Activated naive CD4-positive, alpha-beta T cell (primary cell): ENCODE measurements at places on chromosomes 5 and 9.

DNA sequence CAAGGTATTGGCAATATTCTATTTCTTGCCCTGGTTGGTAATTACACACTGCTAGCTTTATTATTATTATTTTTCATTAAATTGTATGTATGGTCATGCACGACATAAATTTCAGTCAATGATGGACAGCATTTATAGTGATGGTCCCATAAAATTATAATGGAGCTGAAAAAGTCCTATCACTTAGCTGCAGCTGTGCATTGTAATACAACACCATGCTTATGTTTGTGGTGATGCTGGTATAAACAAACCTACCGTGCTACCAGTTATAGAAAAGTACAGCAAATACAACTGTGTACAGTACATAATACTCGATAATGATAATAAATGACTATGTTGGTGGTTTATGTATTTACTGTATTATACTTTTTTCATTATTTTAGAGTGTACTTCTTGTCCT lies 65.5 kb downstream of the NR3C1 start:
- DNase-seq: no peak

DNA sequence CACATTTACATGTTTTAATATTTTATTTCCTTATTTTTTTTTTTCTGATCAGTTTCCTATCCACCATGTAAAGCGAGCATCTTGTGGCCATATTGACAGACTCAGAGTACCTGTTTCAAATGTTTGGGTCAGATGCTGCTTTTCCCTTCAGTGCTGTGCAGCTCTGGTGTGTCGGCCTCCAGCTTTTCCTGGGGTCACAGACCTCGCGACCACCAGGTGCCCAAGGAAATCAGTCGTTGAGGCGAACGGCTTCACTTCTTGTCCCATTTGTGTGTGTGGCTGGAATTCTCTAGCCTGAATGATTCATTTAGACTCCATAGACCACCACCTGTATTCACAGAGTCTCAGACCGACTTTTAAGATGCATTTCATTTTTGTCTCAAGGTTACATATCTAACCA lies 166.9 kb upstream of the SPRY4 start:
- no peak for DNase-seq

DNA sequence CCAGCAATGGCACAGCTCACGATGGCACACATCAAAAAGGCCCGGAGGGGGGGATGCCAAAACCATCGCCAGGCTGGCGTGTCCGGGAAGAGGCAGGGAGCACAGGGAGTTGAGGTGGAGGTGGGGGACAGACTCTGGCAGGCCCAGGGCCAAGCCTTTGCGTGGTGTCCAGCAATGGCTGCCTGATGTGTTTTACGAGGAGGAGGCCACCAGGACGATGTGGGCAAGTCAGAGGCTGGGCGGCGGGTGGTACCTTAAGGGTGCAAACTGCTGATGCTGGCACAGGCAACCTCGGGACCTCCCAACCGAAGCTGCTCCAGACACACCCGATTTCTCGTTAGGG lies 4.7 kb downstream of the VAV2 start:
- no peak for DNase-seq

DNA sequence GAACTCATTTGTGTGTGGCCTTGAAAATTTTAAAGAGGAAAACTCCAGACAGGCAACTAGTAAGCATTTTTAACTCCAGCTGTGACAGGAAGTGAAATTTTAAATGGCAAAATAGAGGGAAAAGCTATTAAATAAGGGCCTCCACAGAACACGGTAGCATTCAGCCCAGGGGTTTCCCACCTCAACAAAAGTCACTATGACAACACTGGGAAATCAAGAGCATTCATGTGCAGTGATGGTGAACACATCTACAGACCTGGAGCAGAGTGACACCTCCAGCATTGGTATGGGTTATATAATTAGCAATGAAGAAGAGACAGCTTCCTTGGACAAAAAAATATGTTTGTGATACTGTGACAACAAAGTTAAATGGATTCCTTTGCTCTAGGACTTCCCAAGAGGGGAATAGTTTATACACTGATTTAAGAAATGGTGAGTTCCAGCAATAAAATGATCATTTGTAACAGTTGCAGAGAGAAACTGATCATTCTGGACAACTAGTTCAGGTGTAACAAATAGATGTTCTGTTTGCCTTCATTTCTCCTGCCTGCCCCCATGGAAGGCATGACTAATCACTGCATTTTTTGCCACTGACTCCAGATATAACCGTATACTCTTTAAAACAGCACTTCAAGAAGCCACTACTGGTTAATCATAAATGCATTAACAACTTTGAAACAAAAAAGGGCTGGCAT lies 93.3 kb upstream of the SLC44A1 start:
- no peak for DNase-seq

GRCh38 chr5:140855772-140856674 lies at the start of gene PCDHA10:
Gene PCDHA10 (plus strand): TSS chr5:140855897. CDS start chr5:140856049, 152 bp downstream.
- no peak for DNase-seq

DNA sequence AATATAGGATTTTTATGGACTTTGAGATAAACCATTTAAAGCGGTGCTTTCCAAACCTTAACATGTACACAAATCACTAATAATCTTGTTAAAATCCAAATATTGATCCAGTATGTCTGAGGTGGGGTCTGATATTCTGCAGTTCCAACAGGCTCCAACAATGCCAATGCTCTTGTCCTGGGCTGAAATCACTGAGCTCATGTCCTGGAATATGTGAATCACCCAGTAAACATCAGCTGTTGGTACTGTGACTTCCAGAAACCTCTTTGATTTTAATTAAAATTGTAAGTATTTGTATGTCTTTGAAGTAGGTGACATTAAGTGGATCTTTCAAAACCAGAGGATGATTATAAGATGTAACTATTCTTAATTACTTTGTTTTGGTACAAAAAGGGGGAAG lies 52.8 kb upstream of the CAST start:
- DNase-seq: no peak

- no peak for DNase-seq
Observed at GRCh38 chr5:64210866-64211265, 45.2 kb downstream of the RNF180 start.

DNA sequence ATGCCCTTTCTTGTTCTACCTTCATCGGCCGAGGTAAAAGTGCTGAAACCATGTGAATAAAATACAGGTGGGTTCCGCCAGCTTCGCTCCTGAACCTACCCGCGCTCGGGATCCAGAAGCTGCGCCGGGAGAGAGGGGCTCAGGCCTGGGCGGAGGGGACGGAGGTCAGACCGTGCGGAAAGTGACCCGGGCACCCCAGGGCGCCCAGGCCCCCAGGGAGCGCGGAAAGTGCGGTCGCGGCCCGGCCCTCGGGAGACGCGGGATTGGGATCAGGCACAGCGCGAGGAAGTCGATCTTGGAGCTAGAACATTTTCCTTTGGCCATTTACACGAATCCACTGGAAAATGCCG lies 329 bp downstream of the SYK start:
- DNase-seq: no peak

GRCh38 chr9:132055756-132056155 lies 23.9 kb downstream of the MED27 start:
- no peak for DNase-seq

GRCh38 chr9:116891424-116891823 lies 204.3 kb downstream of the TRIM32 start:
- DNase-seq: no peak

GRCh38 chr9:34653151-34654072 lies 1.4 kb downstream of the IL11RA start:
- no peak for DNase-seq

DNA sequence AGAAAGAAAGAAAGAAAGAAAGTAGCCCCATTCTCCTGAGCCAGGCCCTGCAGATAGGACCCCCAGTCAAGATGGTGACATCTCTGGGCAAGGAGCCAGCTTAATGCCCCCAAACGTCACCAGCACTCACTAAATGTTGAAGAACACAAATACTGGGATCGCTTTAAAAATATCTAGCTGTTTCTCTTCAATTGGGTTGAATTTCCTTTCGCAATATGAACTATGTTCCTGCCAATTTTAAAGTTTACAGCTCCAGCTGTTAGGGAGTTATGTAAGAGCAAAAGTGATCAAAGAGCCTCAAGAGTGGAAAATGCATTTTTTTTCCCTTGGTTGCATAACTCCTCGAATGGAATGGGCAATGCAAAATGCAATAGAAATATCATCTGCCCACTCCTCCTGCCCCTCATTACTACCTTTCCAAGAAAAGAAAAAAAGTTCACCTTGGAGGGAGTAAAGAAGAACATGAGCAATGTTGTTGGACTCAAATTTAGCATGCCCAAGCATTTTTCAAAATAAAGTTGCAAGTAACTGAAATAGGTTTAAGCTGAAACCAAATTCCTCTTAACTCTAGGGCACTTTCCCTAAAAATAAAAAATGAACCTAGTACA lies 244.2 kb upstream of the PIK3R1 start:
- no peak for DNase-seq

GRCh38 chr5:97420646-97421045 lies 237.6 kb upstream of the RIOK2 start:
- DNase-seq: no peak

GRCh38 chr5:105940181-105940580 lies 1730.6 kb downstream of the EFNA5 start:
- DNase-seq: no peak

GRCh38 chr5:113230711-113231652 lies 203.8 kb downstream of the TSSK1B start:
- no peak for DNase-seq

- DNase-seq: no peak
Observed at GRCh38 chr9:126508171-126508591, 105.5 kb upstream of the LMX1B start.

GRCh38 chr9:98427491-98427890 lies 172.0 kb upstream of the TBC1D2 start:
- DNase-seq: no peak

DNA sequence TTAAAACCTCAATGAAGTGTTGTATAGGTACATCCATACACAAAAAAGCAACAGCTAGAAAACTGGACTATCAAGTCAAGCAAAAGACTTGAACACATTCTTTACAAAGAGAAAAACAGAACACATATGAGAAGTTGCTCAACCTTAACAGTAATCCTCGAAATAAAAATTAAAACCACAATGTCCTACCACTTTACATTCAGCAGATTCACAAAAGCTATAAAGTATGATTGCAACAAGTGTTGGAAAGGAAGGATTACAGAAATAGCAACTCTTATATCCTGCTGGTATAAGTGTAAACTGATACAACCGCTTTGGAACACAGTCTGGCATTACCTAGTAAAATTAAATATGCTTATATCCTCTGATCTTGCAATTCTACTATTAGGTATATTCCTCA lies 28.5 kb upstream of the GOLGA1 start:
- no peak for DNase-seq

DNA sequence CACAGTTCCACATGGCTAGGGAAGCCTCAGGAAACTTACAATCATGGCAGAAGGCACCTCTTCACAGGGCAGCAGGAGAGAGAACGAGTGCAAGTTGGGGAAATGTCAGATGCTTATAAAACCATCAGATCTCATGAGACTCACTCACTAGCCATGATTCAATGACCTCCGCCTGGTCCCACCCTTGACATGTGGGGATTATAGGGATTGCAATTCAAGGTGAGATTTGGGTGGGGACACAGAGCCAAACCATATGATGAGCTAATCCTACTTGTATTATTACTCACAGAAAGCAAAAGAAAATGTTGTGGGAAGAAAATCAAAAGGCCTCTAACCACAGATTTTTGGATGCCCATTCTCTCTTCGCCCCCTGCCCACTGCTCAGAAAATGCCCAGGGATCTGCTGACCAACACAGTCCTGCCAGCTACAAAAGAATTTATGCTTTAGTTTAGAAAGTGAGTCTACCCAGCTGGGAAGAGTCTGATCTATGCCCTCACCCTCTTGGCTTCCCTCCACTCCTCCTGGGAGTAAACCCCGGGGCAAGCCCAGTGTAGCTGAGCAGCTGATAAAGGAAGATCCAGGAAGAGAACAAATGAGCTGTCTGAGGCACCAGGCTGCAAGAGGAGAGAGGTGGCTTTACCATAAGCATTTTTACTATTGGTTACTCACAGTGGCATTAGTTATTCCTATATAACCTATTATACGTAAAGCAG lies 53.1 kb downstream of the RNF130 start:
- DNase-seq: no peak

GRCh38 chr5:134082264-134082992 lies 32.1 kb upstream of the TCF7 start:
- no peak for DNase-seq

DNA sequence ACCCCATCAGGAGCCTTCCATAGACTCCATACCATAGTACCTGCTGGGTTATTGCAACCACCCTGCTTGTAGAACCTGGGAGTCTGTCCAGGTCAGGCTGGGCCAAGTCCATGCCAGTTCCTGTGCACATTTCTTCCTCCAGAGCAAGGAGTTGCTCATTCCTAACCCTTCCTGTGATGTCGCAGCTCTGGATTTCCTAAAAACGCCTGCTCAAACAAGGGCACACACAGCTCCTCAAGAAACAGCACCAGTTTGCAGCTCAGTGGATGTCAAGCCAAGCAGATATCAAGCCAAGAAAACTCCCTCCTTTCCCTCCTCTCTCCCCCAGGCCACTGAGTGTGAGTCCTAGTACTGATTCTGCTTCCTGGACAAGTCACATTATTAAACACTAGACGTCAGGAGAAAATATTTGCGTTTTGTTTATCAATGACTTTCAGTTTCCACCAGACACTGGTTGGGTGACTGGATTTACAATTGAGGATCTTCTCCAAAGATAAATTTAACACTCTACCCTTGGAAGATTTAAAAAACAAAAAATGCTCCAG lies 59.6 kb downstream of the SLC1A1 start:
- no peak for DNase-seq

- no peak for DNase-seq
Observed at GRCh38 chr5:123088031-123088805, 823 bp upstream of the PRDM6 start.

DNA sequence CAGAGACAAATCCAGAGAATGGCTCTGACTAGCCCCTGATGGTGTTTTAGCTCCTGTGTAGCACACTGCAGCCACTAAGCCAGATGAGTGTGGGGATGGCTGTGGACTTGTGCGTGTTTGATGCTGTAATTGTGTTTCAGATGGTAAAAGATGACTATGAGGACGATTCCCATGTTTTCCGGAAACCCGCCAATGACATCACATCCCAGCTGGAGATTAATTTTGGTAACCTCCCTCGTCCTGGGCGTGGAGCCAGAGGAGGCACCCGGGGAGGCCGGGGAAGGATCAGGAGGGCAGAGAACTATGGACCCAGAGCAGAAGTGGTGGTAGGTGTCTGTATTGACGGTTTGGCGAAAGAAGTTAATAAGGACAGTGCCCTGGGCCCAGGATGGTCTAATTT lies 38.0 kb downstream of the HABP4 start:
- DNase-seq: no peak

DNA sequence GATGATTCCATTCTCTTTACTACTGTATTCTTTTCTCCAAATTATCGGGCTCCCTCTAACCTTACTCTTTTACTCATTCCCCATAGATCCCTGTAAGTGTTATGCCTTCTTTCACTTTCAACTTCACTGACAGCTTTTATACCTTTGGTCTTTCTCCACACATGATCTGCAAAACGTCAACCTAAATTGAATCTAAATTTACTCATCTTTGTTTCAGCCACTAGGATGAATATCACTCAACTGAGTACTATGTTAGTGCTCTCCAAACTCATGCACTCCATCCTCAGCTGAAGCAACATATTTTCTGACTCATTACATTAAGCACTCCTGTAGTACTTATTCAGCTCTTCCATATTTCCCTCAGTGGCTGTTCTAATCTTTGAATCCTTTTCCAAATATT lies 133.4 kb downstream of the ADAMTS19 start:
- DNase-seq: no peak

- no peak for DNase-seq
Observed at GRCh38 chr9:137115394-137116026, 977 bp upstream of the DPP7 start.

GRCh38 chr9:91795598-91796241 lies 154.3 kb downstream of the ROR2 start:
- DNase-seq: no peak

- DNase-seq: no peak
Observed at GRCh38 chr9:121219530-121219929, 17.9 kb upstream of the RAB14 start.
